PC-3 (cell line): ENCODE measurements at places on chromosomes 7 and 10. TPM values are rescaled to one million over a fixed set of nuclear protein-coding genes. Genes with fewer than 3 reads are reported as not detected.
A peak's percentile ranks its signal among the peaks of the same experiment; 100 is the strongest.

DNA sequence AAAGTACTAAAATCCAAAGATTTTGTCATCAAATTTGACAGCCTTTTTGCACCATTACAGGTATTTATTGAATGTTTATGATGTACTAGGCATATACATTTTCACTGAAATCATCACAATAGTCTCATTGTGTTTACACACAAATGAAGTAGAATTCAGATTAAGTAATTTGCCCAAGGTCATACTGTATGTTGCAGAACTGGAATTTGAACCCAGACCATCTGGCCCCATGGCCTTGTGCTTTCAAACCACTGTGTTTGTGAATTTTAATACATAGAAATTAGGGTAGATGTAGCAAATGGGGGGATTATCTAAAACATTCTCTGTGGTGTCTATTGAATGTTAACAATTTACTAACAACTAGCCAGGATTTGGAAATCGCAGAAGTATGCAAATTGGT, 94.8 kb downstream of the POLL start:
- DNase-seq, result no peak

- DNase-seq, result no peak
These were observed 2.0 kb downstream of the ST7 start for GRCh38 chr7:116955340-116955739.

- no peak for DNase-seq
These were observed 226.4 kb downstream of the MAD1L1 start for GRCh38 chr7:2006231-2006771.

- peak; percentile 85 for DNase-seq
These were observed 67.5 kb downstream of the ATXN7L1 start for GRCh38 chr7:105808703-105809590.

DNA sequence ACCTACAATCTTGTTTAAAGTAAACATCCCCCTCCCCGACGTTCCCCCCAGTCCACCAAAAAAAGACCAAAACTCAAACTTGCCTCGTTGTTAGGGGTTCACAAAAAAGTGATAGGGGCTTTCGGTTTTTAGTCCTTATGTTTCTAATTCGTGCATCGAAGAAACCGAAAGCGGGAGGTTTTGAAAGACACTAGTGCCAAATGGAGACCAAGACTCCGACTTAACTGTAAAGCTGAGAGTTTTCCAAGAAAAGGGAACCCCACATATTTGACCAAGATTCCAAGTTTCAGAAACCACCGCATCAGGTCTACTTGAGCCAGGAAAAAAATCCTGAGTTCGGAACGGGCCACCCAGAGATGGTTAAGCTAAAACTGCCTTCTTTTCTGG, 534 bp downstream of the PSMA2 start:
- no peak for DNase-seq

GRCh38 chr10:67837541-67838314, at the start of gene DNAJC12:
TSS of gene DNAJC12 (minus strand) at chr10:67838188. CDS start at chr10:67838011, 177 bp downstream.
- peak; percentile 78 for DNase-seq

- no peak for DNase-seq
These were observed 9.7 kb downstream of the IFIT3 start for GRCh38 chr10:89337484-89337883.

GRCh38 chr10:29634764-29635625, at the start of gene SVIL:
TSS of gene SVIL (minus strand) at chr10:29634971. CDS start at chr10:29555058, 79,913 bp downstream.
- DNase-seq, result peak; percentile 33

GRCh38 chr10:77176232-77176631, 461.4 kb downstream of the KCNMA1 start:
- DNase-seq, result no peak

- DNase-seq, result peak; percentile 46
These were observed 21.8 kb downstream of the VIM start for GRCh38 chr10:17249820-17250219.

DNA sequence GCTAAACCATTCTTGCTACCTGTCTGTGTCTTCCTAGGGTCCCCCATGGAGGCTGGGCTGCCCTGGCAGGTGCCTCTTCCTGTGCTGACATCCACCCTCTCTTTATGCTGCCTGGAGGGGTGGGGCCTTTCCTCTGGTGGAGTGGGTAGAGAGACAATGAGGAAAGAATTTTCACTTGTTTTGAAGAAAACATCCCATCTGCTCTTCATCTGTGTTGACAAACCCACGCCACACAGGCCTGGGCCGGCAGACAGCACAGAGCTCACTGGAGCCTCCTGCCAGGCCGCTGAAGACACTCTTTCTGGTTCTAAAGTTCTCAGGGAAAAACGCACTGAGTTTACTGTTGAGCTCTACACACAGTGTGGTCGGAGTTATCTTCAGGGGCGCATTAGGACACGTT, 328.2 kb downstream of the GLRX3 start:
- DNase-seq, result no peak

DNA sequence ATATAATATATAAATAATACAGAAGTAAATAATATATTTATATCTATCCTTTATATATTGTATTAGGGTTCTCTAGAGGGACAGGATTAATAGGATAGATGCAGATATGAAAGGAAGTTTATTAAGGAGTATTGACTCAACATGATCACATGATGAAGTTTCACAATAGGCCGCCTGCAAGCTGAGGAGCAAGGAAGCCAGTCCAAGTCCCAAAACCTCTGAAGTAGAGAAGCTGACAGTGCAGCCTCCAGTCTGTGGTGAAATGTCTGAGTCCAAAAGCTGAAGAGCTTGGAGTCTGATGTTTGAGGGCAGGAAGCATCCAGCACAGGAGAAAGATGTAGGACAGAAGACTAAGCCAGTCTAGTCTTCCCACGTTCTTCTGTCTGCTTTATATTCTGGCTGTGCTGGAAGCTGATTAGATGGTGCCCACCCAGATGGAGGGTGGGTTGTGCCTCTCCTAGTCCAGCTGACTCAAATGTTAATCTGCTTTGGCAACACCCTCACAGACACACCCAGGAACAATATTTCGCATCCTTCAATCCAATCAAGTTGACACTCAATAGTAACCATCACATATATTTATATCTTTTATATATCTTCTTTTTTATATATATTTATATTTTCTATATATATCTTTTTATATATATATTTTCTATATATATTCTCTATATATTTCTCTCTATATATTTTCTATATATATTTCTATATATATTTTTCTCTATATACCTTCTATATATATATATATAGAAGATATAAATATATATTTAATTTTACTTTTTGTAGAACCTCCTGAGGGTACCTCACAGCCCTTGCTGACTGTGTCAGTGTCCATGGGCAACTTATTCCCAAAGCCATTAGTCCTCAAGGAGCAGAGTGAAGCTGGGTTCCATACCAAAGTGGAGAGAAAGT, 24.6 kb upstream of the AKR1B10 start:
- DNase-seq, result peak; percentile 33

- no peak for DNase-seq
These were observed 331.5 kb upstream of the AKR1E2 start for GRCh38 chr10:4494551-4494950.

DNA sequence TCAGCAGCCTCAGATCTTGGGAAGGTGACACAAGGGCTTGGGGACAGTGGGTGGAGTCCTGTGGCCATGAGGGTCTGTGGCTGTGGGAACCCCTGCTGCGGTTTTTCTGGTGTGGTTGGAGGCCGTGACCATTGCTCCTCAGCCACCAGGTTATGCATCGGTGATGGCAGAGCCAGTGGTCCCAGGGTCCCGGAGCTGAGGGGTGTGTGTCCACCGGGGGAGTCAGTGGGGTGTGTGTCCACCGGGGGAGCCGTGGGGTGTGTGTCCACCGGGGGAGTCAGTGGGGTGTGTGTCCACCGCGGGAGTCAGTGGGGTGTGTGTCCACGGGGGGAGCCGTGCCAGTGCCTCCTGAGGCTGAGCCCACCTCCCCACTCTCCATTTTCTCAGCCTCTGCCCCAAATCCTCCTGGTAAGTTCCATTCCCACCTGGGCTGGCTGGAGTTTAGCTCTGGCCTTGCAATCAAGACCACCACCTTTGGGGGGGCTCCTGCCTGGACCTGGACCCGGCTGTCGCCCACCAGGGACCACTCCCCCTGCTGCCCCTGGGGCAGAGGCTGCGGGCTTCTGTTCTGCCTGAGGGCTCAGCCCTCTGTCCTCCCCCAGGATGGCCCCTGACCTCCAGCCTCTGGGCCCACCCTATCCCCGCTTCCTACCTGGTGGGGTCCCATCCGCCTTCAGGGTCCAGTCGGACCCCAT, 143.5 kb downstream of the ELFN1 start:
- DNase-seq, result no peak

DNA sequence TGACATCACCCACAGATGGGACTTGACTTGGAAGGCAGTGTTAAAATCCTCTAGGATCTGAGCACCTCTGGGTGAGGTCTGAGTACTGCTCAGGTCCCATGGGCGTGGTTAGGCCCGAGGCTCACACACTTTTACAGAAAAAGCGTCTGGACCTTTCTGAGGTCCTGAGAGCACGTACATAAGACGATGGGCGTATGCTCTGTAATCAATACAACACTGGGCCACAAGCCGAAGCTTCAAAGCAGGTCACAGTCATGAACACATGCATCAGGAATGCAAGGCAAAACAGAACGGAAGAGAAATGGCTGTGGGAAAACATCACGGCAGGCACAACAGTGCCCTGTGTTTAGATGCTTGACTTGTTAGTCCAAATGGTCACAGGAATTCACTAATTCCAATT, 112.2 kb downstream of the LARP4B start:
- DNase-seq, result no peak

DNA sequence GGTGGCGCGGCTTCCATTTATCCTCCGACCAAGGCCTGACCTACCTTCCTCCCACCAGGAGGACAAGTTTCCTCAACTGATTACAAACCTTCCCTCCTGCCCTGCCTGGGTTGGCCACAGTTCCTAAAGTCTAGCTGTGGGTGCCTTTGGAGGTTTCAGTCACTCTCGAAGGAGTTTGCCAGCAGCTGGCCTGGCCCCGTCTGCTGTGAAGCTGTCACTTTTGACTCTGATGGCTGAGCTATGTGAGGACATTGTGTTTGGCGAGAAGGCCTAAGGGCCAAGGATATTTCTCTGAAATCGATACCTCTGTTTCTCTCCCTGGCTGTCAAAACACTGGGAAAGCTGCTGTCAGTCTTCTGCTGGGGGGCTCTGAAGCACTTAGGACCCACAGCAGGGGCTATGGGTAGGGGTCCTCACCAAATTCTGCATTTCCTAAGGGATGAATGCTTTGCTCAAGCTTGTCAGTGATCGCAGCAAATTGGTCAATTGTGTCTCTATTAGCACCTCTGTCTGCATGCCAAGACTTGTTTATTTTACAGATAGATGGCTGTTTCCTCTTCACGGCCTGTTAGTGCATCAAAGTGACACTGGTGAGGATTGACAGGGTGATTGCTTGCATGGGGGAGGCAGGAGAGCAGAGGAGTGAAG, 31.9 kb upstream of the SAMD8 start:
- DNase-seq, result no peak

GRCh38 chr7:79292834-79293233, 160.6 kb downstream of the MAGI2 start:
- DNase-seq, result no peak

DNA sequence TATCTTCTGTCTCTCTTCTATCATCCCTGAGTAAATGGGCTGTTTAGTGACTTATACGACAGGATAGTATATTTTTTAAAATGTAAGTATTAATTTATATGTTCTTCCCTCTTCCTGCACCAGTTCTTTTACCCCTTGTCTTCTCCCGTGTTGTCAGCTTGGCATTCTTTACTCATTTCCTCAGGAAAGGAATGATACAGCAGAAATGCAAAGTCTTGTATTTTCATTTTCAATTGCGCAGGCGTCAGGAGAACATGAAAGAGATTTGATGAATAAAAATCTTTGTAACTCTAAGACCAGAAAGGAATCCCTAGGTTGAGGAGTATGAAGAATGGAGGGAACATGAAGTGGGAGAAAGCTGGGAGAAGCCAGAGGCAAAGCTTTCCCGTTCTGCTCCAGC, 18.8 kb upstream of the VPS41 start:
- no peak for DNase-seq

DNA sequence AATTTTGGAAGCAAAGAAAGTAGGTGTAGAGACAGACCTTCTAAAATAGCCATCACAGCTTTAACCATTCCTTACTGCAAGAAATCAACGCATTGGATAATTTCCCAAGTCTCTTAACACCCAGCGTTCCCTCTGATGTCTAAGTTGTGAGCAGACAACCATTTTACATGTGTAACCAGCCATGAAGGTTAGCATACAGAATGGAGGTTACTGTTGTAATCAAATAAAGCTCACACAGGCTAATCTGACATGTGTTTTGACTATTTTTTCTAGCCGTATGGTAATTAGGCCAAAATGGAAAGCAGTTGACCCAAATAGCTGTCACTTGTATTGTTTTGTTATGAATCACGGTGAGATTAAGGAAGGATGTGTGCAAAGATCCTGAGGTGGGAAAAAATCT, 336.4 kb downstream of the RNLS start:
- DNase-seq, result no peak

DNA sequence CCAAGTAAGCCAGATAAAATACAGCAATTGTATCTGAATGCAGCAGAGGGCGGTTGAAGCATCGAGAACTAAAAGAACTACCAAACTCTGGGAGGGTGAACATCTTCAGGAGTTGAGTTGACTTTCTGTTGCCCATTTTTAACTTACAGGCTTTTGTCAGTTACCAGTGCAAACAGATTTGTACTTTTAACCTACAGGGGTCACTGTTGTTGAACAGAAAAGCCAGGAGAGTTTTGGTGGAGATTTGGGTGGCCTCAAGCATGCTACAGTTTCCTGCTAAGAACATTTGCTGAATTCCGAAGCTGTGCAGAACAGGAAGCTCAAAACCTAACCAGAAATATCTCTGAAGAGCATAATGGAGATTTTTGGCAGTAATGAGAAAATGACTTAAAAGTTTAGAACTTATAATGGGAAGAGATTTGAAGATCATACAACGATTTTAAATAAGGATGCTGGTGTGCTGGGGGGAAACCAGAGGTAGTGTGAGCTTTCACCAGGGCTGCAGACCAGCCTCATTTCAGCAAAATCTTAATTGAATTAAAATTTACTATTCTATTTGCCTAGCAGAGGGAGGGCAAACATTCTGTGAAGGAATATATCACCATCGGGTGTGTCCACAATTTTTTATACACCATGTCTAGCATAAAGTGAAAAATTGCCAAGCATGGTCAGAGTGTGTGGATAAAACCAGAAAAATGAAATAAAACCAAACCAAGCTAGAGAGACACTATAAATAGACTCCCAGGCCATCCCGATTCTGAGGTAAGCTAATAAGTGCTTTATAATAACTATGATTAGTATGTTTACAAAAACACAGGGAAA, 208.6 kb upstream of the CCDC6 start:
- peak; percentile 96 for DNase-seq

DNA sequence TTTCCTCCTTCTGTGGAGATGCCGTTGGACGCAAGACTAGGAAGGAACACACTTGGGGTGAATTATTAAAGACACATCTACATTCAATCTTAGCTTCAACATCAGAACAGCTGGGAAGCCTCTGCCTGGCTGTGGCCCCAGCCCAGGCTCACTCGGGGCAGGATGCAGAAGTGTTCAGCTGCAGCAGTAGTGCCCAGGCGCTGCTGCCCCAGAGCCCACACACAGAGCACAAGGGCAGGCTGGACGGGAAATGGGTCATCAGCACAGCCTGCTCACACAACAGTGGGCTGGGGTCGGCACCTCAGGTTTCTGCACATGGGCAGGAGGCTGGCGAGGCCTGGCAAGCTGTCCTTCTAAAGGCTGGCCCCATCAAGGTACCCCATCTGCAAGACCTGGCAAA, 42.5 kb downstream of the NOD1 start:
- no peak for DNase-seq

CEP41 gene
- 10.4 and 10.7 TPM in 2 replicates for total RNA-seq

SDK1 gene
- total RNA-seq, result 2.8 and 4.8 TPM in 2 replicates

ANAPC16 gene
- 19.2 and 23.9 TPM in 2 replicates for total RNA-seq

PON3 gene
- total RNA-seq, result not detected in 2 replicates

ADCYAP1R1 gene
- not detected in 2 replicates for total RNA-seq

PNLIPRP2 gene
- total RNA-seq, result not detected in 2 replicates

IDI2 gene
- total RNA-seq, result not detected in 2 replicates

PCLO gene
- total RNA-seq, result 3.5 and 7.5 TPM in 2 replicates

TMEM184A gene
- 23.1 and 31.3 TPM in 2 replicates for total RNA-seq

PRSS37 gene
- not detected in 2 replicates for total RNA-seq

SHH gene
- 0.11 and 0.12 TPM in 2 replicates for total RNA-seq

HMX3 gene
- 0.51 TPM in 1 of 2 replicates, not detected in the other for total RNA-seq

ACSM6 gene
- not detected in 2 replicates for total RNA-seq
